ENCODE measurements at places on chromosomes 16 and 17.
A peak's percentile ranks its signal among the peaks of the same experiment; 100 is the strongest.

GRCh38 chr17:44310609-44311376 is 2.4 kb downstream of the RUNDC3A start:
- no peak for DNase-seq

DNA sequence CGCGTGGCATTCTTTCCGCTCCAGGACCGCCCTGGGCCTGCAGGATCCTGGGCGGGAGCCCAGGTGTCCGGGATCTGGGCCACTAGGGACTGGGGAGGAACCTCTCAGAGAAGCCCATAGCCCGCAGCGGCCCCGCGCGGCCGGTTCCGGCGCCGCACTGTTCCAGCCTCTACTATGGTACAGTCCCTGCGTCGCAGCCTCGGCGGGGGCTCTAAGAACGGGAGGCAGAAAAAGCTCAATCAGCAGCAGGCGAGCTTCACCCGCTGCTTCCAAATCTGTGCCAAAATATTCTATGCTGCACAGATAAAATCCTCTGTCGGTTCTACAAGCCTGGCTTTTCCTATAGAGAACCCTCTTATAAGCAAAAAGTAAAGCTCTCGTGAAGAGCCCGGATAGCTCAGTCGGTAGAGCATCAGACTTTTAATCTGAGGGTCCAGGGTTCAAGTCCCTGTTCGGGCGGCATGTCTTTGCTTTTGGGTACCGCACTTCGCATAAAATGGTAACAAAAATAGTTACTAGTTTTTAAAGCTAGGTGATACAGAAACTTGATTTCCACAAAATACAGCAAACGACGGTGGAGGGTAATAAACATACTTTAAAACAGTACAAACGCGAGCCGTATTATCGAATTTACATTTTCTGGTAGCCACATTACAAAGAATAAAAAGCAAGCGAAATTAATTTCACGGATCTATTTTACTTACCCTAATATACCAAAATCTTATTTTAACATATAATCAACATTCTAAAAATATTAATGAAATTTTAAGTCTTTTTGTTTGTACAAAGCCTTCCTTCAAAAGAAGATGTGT is 661 bp upstream of the ALOXE3 start:
- peak; percentile 66 for DNase-seq

DNA sequence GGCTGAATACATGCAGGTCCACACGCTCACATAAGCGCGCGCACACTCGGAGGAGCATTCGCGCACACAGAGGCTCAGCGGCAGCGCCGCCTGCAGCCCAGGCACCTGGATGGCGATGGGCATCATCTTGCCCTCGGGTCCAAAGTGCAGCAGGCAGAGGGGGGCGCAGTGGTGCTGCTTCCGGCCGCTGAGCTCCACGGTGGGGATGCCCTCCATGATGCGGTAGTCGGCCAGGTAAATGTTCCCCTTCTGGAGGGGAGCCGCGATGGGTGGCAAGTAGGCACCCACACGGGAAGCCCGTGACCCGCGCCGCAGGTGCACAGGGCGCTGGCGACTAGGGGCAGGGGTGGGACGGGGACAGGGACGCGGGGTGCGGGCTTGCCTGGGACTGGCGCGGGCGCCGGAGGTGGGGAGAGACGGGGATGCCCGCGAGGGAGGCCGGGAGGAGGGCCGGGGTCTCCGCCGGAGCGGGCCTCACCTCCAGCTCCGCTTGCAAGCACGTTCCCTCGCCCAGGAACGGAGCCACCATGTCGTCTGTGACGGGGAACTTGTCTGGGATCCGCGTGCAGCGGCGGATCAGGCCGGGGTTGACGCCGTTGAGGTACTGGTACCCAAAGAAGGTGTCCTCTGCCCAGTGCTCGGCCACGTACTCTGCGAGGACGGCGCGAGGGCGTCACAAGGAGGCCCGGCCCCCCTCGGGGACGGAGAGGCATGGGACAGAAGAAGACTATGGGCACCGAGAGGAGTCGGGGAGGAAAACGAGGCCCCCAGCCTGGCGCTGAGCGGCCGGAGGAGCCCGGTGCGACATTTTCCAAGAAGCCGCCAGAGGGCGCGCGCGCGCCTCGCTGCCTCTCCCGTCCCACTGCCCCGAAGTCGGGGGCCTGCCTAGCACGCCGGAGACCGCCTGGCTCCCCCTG is 8.0 kb downstream of the ALOX12B start:
- peak; percentile 32 for DNase-seq

DNA sequence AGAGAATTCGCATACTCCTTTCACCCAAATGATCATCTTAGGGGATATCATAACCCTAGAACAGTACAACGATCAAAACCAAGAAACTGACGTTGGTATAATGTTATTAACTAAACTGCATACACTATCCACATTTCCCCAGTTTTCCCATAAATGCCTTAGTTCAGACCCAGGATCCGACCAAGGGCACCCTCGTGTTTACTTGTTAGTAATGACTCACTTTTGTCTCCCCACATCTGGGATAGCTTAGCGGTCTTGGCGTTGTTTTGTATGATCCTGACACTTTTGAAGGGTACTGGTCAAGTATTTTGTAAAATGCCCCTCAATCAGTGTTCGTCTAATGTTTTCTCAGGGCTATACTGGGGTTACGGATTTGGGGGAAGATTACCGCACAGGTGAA is 8.0 kb downstream of the HS3ST3A1 start:
- no peak for DNase-seq

DNA sequence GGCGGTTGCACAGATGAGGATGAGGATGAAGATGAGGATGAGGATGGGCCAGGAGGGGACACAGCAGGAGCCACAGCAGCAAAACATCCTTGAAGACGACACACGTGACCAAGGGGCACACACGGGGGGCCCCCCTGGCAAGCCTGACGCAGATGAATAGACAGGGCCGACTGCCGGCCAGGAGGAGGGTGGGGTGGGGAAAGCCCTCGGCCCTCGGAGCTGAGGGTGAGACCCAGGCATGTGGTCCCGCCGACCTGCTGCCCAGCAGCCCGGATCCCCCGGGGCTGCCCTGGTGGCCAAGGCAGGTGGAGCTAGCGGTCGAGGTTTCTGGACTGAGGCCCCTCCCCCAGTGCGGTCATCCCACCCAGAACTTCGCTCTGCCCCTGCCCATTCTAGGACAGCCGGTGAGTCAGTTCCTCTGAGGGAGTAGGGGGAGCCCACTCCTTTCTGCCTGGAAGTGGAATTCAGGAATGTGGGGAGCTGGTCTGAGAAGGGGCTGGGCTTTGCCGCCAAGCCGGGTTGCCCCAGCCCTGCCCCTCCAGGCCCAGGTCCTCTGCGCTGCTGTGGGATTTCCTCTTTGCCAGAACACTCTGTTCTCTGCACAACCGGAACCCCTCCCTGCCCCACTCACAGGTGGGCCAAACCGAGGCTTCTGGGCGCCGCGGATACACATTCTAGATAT is 9.9 kb downstream of the CYGB start:
- DNase-seq = no peak

DNA sequence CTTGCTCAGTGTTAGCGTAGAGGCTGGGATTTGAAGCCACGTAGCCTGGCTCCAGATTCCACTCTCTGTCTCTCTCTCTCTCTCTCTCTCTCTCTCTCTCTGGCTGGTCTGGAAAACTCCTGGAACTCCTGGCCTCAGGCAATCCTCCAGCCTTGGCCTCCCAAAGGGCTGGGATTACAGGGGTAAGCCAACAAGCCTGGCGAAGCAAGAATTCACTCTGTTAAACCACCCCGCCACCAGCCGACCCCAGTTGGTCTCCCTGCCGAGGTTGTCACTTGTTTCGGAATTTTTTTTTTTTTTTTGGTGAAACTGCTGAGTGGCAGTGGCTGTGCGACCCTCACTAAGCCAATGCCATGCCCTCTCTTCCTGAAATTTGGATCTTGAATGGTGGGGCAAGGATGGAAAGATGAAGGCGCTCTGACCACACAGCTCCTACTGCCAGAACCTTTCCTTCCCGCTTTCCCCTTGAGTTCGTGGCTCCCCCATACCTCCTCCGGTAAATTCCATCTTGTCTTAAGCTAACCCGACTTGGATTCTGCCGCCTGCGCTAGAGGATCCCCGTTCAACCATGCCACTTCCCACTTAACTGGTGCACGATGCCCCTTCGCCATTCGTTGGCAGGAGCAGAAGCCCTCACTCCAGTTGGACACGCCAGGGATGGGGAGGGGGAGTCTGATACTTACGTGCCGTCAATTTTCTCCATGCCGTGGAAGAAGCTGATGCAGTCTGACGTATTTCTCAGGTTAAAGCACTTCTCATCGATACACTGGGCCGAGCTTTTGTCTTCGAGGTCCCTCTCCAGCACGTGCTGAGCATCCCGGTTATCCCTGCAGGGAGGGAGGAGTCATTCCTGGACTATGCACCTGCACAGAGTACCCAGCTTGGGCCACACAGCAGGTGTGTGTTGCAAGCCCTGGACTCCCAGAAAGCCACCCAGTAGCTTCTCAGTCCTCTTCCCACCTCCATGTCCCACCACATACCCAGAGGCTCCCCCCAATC is 13.1 kb downstream of the TEKT5 start:
- DNase-seq = no peak

DNA sequence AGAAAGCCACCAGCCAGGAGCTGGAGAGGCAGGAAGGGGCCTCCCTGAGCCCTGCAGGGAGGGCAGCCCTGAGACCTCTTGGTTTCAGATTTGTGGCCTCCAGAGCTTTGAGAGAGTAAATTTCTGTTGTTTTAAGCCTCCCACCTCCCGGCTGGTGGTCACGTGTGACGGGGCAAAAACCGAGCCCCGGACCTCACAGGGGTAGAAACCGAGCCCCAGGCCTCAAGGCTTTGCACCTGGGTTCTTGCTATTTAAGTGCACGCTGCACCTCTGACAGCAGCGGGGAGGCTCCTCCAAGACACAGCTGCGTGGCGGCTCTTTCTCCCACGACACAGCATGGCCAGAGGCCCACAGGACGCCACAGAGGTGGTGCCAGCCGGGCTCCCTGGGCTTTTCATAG is 17.4 kb upstream of the ZC3H18 start:
- no peak for DNase-seq

DNA sequence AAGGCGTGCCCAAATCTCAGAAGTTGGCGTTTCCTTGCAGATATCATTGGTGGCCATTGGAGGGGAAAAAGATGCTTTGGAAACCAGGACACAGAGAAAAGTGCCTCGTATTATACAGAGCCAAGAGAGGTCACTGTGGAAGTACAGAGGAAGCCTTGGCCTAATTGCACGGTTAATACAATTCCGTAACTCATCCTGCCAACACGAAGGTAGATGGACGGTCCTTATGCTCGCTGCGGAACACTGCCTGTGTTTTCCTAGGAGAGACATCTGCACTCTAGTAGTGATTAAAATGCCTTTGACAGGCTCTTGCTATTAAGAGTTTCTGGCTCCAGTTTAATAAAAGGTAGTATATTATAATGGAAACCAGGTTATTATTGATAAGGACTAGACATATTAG is 536.4 kb downstream of the WWOX start:
- DNase-seq = no peak

GRCh38 chr17:62668091-62668804 is 40.8 kb downstream of the MRC2 start:
- DNase-seq = no peak

GRCh38 chr17:28912938-28913333 is 10.1 kb upstream of the DHRS13 start:
- no peak for DNase-seq

GRCh38 chr16:72896485-72897118 is 151.3 kb downstream of the ZFHX3 start:
- no peak for DNase-seq

GRCh38 chr16:88713568-88714419 is 7.5 kb downstream of the CTU2 start:
- DNase-seq = no peak

DNA sequence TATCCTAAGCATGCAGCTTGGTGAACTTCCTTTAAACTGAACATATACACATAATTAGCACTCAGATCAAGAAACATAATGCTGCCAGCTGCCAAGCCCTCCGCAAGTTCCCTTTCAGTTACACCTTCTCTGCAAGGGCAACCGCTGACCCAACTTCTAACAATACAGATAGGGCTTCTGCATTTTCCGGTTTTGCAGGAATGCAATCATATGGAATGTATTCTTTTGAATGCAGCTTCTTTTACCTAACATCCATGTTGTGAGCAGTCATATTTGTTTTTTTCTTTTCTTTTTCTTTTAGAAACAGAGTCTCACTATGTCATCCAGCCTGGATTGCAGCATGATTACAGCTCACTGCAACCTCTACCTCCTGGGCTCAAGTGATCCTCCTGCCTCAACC is 110.7 kb downstream of the GSG1L start:
- DNase-seq = no peak

DNA sequence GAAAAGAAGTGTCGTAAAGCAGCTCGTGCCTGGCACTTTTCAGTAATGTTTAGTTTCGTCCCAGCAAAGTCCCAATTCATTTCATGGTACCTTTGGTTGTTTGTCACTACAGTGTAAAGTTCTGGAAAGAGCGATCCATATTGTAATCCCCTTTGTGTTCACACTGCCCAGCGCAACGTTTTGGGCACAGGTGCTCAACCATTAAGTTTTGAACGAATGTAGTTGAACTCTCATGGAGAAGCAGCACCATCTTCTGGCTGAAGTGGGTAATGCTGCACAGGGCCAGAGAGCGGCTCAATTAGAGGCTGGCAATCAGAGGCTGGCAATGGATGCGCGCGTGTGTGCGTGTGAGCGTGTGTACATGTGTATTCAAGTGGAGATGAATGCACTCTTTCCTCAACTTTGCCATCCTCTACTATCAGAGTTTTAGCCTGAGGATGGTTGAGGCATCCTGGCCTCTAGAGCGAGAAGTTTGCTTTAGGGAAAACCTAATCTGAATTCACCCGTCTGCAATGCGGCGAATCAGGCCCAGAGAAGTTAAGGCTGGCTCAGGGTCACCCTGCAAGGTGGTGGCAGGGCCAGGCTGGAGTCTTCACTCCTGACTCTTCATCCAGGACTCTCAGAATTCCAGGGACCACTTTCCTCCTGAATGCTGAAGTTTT is 29.9 kb downstream of the DYNLL2 start:
- no peak for DNase-seq

- no peak for DNase-seq
Measured at GRCh38 chr17:72995008-72995656, 97.4 kb downstream of the SLC39A11 start.

DNA sequence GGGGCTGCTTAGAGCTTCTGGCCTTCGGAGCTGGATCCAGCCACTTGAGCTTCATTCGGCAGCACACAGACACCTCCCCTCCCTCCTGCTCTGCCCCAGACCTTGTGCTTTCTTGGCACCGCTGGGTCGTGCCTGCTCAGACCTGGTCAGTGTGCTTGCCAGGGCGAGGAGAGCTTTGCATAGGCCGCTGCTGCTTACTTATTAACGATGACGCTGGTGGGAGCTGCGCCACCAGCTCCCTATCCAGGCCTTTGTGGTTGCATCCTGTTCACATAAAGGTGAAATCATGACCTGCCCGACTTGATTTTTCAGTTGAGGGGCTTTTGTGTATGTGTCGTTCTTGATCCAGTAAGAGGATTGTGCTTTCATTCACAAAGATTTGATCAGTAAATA is 101.1 kb downstream of the MSI2 start:
- DNase-seq = no peak

DNA sequence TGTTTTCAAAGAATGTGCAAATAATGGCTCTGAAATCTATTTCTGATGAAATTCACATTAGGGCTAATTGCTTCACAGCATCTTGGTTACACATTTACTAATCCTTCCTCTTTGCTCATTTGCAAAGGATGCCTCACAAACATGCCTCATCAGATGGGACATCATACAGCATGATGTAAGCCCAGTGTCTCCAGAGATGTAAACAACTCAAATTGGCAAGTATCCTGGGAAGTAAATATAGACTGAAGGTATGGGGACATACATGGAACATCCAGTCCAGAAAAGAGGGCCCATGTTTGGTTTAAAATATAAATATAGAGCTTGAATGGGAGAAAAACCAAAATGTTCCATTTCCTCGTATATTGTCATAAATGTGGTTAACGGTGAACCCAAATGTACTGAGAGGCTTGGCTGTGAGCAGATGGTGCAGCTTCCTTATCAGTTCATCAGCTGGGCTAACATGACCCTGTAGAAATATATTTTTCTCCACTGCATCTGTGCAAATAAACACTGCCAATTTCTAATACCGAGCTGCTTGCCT is 142.9 kb upstream of the NUDT7 start:
- no peak for DNase-seq

Data from NCI-H1048 (cell line).